CD4-positive, alpha-beta T cell treated with Interleukin-21 for 1 hour (primary cell): ENCODE measurements at places on chromosomes 2 and 18.

DNA sequence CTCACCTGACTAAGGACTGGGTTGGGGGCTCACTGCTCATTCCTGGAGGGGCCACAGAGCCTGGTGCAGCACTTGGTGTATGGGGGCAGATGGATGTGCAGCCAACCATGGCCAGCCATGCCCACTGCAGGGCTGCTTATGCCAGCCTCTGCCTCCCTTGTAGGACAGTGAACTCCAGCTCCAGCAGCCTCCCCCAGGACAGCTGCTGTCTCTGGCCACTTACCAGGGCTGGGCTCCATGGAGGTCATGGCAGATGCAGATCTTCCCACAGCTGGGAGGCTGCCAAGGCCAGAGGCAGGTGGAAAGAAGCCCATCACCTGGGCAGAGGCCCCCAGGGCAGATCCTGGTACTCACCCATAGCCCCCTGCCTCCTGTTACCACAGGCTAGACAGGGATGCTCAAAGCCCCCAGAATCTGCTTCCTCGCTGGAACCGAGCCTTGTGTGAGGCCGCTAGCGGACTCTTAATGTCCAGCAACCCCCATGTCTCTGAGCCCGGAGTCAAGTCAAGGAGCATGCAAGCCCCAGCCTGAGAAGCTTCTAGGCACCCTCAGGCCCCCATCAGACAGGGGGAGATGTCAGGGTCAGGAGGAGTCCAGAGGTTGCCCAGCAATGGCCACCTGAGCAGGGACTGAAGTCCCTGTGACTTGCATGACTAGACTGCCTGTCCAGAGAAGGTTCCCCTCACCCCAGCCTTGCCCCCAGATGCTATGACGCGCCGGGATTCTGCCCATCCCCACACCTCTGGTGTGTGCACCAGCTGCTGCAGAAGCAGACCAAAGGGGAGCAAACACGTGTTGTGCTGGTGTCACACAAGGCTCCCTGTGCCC is 123.6 kb downstream of the TWIST2 start:
- DNase-seq = no peak

DNA sequence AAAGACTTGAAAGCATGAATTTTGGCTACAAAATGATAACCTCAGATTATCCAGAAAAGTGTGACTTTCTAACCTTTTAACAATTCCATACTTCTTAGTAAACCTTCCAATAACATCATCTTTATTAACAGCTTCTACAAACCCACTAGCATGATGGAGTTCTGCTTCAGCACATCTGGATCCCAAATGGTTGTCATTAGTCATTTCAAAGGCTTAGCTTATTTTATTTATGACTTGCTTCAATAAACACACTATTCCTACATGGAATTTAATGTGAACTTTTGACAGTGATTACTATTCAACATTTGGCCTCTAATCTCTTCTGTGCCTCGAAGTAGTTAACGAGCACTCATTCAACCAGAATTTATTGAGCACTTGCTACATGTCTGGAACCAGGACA is 808.3 kb downstream of the TSN start:
- DNase-seq = no peak

GRCh38 chr2:176087330-176088047 is 3.7 kb upstream of the EVX2 start:
- DNase-seq = no peak

DNA sequence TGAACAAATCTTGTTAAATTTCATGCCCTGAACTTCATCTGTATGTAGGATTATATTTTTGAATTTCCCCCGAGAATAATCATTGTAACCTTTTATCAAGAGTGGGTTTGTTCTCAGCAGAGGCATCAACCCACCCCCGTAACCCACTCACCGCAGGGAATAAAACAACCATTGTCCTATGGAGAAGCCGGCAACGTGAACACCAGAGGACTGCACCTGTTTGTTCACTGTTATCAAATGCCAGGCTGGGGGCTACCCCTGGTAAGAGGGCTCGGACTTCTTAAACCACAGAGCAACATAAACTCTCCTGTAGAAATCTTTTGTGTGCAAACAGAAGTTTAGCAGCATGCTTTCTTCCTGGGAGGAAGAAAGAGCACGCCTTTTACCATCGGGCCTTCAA is 610.4 kb downstream of the ERBB4 start:
- DNase-seq = no peak

DNA sequence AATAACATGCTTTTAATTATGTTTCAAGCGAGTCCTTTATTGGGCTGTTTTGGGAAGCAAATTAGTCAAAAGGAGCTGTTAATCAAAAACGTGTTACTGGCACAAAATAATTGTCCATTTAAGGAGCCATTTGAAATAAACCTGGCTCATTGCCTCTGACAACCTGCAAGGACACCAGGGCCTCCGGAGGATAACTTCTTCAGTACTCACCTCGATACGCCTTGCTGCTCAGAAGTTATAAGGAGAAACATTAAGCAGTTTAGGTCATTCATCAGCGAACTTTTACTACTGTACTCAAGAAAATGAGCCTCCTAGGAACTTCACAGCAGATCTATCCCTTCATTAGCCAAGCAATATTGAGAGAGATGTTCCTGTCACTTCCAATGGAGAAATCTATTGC is 1579.2 kb upstream of the ACVR2A start:
- no peak for DNase-seq

DNA sequence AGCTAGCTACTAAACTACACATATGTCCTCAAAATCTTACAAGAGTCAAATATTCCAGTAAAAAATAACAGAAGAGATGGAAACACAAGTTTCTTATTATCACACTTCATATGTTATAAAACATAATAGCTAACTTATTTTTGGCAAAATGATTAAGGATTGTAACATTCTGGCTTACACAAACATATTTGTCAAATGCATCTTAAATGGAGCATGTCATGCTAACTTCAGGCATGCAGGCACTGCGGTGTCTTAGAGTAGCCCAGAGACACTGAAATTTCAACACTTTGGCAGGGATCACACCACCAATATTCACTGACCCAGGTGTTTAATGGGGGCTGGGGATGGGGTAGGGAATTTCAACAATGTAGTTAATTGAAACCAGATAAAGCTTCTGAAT is 51.6 kb downstream of the LDAH start:
- DNase-seq = no peak

DNA sequence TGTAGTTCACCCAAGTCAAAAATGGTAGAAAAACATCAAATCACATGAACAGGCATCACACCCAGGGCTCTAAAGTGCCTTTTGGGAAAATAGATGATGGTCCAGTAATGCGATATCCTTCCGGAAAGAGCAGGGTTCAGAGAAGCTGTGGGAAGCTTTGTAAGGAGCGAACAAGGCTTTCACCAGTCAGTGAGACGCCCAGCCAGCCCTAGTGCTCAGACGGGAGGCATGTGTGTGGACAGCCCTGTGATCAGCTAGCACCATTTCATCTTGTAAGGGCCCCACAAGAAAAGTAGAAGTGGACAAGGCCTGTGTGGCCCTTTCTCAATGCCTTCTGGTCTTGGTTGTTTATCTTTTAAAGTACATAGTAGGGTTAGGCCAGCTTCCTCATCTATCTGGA is 76.1 kb downstream of the SMIM21 start:
- no peak for DNase-seq

DNA sequence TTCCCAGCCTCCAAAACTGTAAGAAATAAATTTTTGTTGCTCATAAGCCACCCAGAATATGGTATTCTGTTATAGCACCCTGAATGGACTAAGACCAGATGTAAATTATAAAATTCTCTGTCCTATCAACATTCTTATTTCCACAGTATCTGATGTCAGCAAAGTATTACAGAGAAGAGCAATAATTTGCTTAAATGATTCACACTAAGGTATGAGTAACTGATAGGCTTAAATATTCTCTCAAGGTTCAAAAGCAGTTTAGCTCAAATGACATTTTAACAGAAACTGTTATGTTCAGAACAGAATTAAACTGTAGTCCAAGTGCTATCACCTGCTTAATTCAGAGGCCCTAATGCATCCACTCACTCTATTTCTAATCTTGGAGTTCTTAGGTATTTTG is 12.8 kb downstream of the SESTD1 start:
- no peak for DNase-seq

- no peak for DNase-seq
These were observed 12.7 kb upstream of the GNAL start for GRCh38 chr18:11676386-11676785.

- DNase-seq = no peak
These were observed 3.1 kb upstream of the GPR17 start for GRCh38 chr2:127642706-127643438.

- DNase-seq = no peak
These were observed 16.8 kb downstream of the SP140L start for GRCh38 chr2:230343747-230344146.

DNA sequence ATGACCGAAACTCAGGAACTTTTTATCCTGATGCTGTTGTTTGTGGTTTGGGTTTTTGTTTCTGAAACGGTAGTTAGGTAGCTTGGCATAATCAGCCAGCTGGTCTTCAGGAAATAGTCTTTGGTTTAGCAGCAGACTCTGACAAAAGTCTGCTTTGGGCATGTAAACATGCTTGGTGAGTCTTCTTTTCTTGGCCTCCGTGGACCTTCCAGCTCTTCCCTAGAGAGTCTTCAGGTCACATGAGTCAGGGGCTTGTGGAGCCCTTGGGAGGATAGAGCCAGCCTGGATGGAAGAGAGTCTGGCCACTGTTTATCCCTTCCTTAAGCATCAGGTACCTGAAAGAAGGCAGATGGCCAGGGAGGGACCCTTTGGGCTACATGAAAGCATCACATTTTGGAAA is 154.5 kb downstream of the MGAT5 start:
- no peak for DNase-seq

DNA sequence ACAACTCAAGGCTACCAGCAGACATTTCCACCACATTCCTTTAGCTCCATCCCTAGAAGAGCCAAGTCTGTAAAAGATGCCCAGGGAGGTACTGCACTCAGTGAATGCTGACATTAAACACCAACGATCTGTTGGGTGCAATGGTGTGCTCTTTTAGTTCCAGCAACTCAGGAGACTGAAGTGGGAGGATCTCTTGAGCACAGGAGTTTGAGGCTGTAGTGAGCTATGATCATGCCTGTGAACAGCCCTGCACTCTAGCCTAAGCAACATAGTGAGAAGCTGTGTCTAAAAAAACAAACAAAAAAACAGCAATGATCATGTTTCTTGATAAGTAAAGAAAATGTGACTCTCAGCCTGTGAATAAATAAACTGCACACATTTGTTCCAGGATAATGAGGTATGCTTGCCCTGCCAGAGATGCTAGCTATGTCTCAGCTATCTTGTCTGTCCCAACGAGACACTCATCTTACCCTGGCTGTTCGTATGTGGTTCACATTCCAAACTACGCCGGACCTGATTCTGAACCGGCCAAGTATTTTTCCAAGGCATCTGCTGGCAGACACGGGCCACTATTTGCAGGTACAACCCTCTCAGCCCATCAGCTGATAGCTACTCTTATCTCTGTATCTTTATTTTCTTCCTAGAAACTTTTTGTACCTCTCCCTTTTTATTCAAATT is 21.8 kb downstream of the TMEM182 start:
- DNase-seq = no peak

DNA sequence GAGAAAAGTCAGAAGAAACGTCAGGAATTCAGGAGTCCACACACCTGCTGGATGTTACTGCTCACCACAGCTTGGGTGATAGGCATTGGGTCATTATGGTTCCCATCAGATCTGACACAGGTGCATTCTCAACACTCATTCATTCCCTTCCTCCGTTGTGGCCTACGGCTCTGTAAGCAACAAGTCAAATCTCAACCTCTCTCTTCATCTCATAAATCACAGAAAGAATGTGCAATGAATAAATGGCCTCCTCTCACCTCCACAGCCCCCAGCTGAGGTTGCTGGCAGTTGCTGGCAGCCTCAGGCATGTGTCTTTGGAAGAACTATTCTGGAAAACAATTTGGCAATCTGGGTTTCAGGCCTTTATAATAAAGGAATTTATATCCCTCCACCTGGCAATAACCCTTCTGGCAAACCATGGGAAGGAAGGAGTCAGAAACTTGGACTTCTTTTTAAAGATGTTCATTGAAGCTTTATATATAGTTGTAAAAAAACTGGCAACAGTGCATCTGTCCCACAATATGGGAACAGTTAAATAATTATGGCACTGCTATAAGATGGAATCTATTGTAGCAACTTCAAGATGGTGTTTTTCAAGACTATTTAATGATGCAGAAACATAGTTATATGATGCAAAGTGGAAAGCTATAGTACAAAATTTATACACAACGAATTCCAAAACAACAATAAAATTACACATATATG is 175.4 kb downstream of the ANAPC1 start:
- DNase-seq = no peak

- DNase-seq = no peak
These were observed 169.6 kb upstream of the SIX2 start for GRCh38 chr2:45178854-45179253.

GRCh38 chr2:220985561-220985960 is 586.5 kb downstream of the EPHA4 start:
- DNase-seq = no peak

DNA sequence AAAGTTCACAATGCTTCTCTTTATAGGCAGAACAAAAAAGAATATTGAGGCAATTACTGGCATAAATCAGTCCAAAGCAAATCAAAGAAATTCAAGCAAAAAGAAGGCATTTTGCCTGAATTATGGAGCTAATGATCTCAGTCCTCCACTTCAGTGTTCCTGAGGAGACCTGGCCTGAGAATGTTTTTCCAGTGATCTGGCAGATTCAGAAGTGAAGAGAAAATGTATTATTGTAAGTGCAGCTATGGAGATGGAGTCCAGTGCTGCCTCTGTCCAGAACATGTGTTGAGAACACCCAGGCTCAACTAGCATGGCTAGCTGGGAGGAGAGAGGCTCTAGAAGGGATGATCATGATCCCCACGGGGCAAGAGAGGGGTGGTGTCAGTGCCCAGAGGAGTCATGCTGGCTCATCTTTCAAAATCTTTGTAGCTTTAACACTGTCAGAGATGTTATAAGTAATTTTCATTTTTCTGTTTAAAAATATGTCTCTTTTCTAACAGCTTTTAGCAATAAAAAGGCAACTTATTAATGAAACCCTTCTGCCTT is 367.0 kb upstream of the RAB12 start:
- DNase-seq = no peak

DNA sequence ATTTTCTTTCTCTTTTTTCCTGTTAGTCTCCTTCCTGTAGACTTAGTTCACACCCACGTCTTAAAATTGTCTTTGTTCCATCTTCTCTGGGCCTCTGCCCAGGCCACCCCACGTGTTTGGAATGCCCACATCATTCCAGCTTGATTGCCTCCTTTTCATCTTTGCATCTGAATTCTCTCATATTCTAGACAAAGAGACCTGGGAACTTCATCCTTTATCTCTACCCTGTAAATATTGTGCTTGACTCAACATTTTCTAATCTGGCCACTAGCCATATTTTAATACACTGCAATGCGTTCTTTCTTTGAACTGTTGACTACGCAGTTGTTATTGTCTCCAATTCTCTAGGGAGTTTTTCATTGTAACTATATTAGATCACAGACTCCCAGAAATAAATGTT is 187.5 kb upstream of the NRXN1 start:
- no peak for DNase-seq

GRCh38 chr2:47336259-47337238 is 66.4 kb upstream of the MSH2 start:
- DNase-seq = no peak

GRCh38 chr2:159521272-159521671 is 95.1 kb downstream of the BAZ2B start:
- DNase-seq = no peak
